ENCODE measurements at places on chromosomes 1 and 21. TPM values are rescaled to one million over a fixed set of nuclear protein-coding genes. Genes with fewer than 3 reads are reported as not detected.

TRIM46 gene
- total RNA-seq = 13.4 TPM

USH2A gene
- not detected for total RNA-seq

DMBX1 gene
- 0.11 TPM for total RNA-seq

GBP5 gene
- total RNA-seq = 231 TPM

MRPL55 gene
- total RNA-seq = 53.7 TPM

SIPA1L2 gene
- 1.1 TPM for total RNA-seq
